ENCODE measurements at places on chromosomes 3 and 15.
A peak's percentile ranks its signal among the peaks of the same experiment; 100 is the strongest.

DNA sequence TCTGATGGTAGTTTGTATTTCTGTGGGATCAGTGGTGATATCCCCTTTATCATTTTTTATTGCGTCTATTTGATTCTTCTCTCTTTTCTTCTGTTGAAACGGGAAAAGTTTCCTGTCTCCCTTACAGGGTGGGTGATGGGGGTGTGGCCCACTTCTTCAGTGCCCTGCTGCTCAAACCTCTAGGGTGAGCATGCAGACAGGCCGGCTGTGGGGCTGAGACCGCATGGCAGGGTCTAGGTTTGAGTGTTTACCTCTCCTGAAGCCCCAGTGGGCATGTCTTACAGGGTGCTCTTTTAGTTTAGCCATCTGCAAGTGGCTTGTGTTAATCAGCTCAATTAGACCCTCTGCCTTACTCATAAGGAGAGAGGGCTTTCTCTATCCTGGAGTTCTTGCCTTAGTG, 450.0 kb upstream of the EPHA3 start:
- DNase-seq: no peak

DNA sequence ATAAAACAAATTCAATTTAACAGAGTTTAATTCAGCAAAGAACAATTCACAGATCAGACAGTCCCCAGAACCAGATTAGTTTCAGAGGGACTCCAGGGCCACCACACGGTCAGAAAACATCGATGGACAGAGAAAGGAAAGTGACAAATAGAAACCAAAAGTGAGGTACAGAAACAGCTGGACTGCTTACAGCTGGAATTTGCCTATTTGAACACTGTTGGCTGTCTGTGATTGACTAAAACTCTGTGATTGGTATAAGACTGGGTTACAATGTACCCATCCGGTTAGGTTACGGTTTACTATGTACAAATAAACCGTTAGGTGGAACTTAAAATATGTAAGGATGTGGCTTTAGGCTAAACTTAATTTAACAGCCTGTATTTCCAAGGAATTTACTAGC, 30.3 kb downstream of the MOBP start:
- no peak for DNase-seq

DNA sequence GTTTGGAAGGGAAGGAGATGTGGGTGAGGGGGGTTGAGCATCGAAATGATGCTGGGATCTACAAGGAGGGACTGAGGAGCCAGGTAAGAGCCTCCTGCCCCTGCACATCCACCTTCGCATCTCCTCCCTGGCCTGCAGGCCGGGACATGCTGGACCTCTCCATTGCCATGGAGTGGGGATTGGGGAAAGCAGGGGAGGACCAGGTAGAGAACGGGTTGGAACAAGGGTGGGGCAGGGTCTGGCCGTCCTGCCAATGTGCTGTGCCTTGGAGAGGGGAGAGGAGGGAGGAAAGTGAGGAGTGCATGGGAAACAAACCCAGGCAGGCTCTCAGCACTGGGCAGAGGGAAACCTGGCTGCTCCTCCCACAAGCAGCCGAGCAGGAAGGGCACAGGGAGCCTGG, 10.6 kb downstream of the PLA2G4B start:
- no peak for DNase-seq

- no peak for DNase-seq
Measured at GRCh38 chr15:42121021-42121420, 26.7 kb upstream of the PLA2G4D start.

GRCh38 chr3:149163066-149163465, 33.6 kb downstream of the HPS3 start:
- no peak for DNase-seq

DNA sequence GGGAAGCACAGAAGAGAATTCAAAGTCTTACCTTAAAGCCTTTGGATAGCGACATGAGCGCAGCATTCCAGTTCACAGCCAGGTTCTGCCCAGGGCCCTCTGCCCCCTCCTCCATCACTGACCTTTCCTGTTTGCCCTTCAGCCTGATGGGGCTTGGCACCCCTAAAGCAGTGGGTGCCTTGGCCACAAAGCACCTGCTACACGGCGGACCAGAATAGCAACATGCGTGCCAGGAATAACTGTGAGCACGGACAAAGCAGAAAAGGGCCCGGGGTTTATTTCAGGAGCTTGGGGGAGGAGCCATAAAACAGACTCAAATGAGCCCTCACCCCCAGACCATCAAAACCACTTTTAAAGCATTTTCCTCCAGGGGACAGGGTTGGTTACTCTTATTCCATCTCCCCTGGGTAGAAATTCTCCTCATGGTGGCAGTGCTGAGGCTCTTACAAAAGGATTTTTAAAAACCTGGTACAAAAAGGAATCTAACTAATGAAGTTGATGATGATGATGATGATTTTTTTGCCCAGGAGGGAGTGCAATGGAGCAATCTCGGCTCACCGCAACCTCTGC, 135.4 kb downstream of the KLF13 start:
- DNase-seq: peak; percentile 45

DNA sequence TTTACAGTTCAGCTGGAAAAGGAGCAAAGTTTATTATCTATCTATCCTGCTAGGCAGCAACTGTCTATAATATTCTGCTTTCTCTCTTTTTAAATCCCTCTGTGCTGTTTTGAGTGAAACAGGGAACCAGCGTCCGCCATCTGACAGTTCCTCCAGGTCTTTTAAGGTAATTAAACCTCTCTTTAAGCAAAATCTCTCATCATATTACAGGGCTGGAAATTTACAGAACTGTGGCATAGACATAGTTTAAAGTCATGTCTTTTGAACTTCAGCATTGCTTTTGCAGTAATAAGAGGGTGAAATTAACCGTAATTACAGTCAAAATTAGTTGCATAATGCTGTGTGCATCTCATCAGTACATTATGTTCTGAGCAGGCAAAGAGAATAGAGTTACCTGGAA, 263.4 kb upstream of the KCNMB2 start:
- no peak for DNase-seq

- DNase-seq: no peak
Measured at GRCh38 chr3:39187372-39188155, 4.8 kb downstream of the XIRP1 start.

DNA sequence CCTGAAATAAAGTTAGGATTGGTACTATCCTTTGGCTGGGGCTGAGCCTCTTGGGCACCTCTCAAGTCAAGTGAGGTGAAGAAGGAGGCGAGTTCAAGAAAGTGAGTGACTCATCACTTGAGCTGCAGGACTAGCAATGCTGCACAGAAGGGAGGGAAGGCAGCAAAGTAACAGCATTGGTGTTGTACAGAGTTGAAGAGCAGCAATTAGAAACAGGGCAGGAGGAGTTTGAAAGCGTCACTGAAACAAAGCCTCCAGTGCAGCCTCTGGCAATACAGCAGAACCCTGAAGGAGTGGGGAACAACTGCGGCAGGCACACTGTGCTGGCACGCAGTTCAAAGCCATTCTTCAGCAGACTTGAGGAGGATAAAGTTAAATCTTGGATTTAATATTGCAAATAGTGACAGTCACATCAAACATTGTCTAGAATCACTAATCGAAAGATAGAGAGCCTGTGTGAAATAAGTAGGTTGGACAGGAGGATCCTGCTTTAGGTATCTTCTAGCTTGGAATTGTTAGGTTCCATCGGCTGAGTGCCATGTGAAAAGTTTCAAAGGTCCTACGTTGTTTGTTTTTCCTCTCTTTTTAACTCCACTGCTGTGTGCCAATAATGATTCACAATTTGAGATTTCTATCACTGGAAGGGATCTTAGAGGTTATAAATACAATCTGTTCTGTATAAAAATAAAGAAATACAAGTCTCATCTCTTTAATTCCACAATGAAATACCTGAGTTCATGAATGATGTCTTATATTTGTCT, 479.8 kb downstream of the NAALADL2 start:
- peak; percentile 82 for DNase-seq

- DNase-seq: no peak
Measured at GRCh38 chr3:120649830-120650233, 32.2 kb downstream of the HGD start.

DNA sequence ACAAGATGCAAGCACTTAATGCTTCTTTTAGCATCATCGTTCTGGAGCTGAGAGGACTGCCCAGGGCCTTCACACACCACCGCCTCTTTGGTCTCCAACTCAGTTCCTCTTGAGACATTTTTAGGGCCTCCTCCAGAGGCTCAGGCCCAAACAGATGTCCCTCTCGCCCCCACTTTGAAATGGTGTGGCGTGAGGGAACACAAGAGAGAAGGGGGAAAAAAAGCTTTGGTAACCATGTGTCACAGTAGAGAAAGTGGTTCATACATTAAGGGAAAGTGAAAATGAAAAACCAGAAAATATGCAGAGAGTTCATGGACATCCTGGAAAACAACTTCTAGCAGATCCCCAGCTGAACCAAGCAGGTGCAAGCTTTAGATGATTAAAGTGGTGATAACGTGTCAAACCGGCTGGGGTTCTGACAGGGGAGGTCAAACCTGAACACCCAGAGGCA, 33.1 kb upstream of the FOXP1 start:
- DNase-seq: no peak

DNA sequence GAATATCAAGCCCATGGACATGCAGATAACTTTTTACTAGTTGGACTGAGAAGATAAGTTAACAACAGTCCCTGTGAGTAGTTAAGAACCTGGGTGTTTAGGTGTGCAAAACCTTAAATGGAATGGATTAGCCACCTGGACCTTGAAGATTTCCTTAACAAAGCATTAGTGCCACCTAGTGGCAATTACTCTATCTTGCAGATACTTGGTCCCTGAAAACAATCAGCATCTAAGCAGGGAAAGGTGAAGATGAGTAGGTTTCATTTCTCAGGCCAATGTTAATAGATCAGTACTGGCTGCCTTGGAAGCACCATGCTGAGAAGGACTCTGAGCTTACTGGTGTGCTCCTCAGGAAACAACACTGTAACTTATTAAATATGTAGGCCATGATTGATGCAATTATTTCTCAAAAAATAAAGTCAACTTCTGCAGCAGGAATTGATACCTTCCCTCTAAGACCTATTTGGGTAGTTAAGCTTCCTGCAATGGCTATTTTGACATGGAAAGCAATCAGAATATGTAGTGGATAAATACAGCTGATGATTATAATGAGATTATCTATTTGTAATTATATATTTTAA, 329.4 kb downstream of the TBC1D5 start:
- peak; percentile 84 for DNase-seq

GRCh38 chr3:110743202-110743601, 328.4 kb upstream of the NECTIN3 start:
- no peak for DNase-seq

GRCh38 chr3:98906230-98906629, 4.7 kb upstream of the DCBLD2 start:
- peak; percentile 92 for DNase-seq

DNA sequence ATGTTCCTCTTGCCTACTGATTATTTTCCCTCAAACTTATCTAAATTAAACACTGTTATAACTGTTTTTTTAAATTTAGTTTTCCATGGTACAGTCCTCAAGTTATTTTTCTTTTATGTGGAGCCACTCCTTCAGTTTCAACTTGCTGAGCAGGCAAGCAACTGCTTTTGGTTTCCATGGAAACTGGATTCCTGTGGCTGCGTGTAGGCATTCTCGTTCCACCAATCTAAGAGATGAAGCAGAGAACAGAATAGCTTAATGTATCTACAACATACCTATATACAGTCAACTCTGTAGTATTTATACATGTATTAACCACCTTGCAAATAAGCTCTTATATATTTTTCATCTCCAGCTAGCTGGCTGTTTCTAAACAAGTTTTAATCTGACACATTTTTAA, 25.8 kb upstream of the ANXA2 start:
- DNase-seq: peak; percentile 96

DNA sequence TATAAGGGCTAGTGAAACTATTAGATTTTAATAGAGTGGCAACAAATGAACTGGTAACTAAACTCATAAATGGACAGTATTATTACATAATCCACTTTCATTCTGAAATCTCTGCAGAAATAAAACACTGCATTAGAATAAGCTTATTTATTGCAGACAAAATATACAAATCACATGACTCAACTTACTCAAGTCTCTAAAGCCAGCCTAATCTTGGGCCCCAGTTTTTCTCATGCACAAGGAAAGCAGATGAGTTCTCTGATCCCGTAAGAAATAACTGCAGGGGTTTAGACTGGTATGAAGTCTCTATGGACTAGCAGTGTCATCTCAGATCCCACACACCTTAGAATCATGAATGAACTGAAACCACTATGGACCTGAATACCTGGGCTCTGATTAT, 5.8 kb downstream of the DLG1 start:
- DNase-seq: peak; percentile 25

- DNase-seq: no peak
Measured at GRCh38 chr15:38695249-38696108, 130.9 kb upstream of the RASGRP1 start.

GRCh38 chr15:59180945-59181600, 25.6 kb upstream of the LDHAL6B start:
- DNase-seq: peak; percentile 45

DNA sequence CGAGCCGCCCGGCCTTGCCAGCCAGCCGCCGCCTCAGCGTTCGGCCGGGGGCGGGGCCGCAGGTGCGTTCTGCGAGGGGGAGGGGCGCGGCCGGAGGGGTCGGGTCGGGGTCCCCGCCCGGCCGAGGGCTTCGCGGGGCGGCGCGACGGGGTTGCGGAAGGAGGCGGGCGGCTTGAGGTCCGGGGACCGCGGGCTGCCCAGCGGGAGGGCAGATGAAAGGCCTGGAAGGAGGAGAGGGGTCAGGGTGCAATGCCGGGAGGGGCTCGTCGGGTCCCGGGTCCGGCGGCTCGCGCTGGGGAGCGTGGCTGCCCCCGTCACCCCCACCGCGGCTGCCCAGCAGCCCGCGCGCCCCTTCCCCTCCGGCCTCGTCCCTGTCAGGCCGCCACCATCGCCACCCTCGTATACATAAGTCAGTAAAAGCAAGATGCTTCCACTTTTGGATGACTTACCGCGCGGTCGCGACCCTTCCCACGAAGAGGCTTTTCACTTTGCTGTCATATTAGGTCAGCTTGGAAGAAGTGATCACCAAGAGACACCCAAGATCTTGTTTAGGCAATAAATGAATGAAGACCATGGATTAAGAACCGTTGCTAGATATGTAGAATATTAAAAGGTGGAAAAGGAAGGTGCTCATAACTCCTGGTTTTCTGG, 620 bp upstream of the ANP32A start:
- no peak for DNase-seq

GRCh38 chr3:56144805-56145204, 323.5 kb downstream of the ERC2 start:
- DNase-seq: no peak

GRCh38 chr15:39920510-39921273, 626 bp upstream of the GPR176 start:
- peak; percentile 76 for DNase-seq

Data from choroid plexus epithelial cell (primary cell).